NCI-H345 (cell line): ENCODE measurements at places on chromosomes 1 and 21.

DNA sequence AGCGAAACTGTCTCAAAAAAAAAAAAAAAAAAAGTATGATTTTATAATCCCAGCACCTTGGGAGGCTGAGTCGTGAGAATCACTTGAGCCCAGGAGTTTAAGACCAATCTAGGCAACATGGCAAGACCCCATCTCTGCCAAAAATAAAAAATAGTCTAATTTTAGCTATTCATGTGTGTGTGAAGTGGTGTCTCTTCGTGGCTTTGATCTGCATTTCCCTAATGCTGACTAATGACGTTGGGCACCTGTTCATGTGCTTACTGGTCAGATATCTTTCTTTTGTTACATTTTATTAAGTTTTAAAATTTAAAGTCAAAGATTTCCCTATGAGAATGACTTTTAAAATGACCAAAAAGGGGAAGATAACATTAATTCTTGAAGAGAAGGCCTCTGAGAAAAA lies 31.0 kb downstream of the PSEN2 start:
- DNase-seq = no peak

GRCh38 chr1:53517821-53518352 lies 58.7 kb downstream of the DMRTB1 start:
- no peak for DNase-seq

GRCh38 chr21:28932717-28933116 lies 60.0 kb downstream of the LTN1 start:
- DNase-seq = no peak

DNA sequence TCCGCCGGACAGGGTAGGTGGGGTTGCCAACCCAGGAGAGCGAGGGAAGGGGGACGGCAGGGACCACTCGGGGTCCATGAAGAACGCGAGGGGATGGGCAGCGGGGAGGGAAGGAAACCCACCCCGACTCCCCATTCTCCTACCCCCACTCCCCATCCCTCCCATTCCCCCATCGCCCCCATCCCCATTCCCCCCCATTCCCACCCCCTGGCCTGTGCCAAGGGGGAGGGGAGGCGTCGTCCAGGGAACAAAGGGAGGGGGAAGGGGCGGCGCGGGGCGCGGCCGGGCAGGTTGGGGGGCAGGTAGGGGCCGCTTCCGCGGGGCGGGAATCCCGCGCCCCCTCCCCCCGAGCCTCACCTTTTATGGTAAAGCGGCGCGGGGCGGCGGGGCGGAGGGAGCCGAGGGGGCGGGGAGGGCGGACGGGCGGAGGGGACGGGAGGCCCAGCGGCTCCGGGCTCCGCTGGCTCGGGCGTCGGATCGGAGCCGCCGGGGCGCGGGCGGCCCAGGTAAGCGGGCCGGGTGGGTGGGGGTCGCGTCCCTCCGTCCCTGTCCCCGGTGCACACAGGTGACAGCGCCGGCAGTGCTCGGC lies at the start of gene FBLIM1:
FBLIM1 (plus strand) TSS at position 453 of the 589 bp plus-strand sequence. CDS start 6,189 bp downstream, outside the sequence.
- DNase-seq = peak; percentile 19

DNA sequence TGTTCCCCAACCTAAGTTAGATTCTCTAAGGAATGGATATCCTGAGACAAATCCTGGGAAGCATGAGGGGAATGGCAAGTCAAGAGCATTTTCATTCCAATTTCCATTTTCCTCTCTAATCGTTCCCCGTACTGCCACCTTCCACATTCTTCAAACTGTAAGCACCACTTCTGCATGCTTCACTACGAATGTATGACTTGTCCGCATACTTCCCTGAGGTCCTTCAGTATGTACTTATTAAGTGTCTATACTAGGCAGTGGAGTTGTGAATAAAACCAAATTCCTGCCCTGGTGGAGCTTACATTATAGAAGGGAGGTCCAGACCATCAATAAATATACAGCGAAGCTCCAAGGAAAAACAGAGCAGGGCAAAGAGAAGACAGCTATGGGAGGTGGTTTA lies 154.8 kb downstream of the GREM2 start:
- no peak for DNase-seq

GRCh38 chr21:36692114-36692834 lies 6.6 kb upstream of the SIM2 start:
- no peak for DNase-seq

GRCh38 chr1:62038594-62039284 lies 155.9 kb upstream of the L1TD1 start:
- no peak for DNase-seq

DNA sequence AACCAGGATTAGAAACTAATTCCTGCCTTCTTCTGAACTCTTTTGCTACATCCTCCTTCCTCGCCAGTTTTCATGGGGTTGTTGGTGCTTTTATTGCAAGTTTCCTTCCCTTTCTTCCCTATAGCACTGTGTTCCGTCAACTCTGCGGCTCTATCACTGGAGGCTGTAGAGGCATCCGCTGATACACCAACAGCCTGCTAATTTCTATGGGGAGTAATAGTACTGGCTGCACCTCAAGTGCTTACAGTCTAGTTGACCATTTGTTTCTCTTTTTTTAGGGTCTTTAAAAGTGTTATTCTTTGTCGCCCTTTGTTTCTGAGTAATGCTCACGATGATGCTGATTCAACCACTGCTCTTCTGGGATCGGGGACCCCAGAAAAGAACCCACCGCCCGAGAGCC lies 746 bp downstream of the MIS18A start:
- no peak for DNase-seq

DNA sequence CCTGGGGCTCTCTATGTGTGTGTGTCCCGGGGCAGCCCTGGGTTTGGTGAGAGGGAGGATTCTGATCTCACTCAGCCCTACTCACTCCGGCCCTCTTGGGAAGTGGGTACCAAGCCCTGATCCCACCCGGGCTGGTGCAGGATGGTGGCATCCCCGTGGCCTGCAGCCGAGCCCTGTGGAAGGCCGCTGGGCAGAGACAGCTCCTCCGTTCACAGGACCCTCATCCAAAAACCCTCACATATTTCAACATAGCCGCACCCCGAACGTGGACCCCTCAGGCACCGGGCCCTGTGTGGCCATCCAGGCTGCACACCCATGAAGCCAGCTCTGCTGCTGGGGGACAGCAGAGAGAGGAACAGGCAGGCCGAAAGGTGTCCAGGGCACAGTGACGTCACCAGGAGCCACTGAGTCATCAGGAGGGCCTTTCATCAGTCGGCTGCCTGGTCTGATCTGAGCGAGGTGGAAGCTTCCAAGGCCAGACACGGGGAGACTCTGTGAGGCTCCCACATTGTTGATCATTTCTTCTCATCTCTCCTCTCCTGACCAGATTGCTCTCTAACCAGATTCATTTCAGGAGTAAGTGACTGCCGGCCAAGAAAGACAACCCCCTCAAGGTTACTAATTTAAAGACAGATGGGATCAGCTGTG lies 16.2 kb upstream of the GPR157 start:
- DNase-seq = no peak
